Fibroblast of pulmonary artery (primary cell): ENCODE measurements at places on chromosomes 1 and 21.

- DNase-seq = peak; percentile 35
These were observed 36.2 kb downstream of the CAMSAP2 start for GRCh38 chr1:200774735-200775444.

- DNase-seq = peak; percentile 97
These were observed 42.1 kb upstream of the TP53BP2 start for GRCh38 chr1:223887747-223888418.

- DNase-seq = peak; percentile 36
These were observed 243.4 kb downstream of the RHOU start for GRCh38 chr1:228978484-228979324.

DNA sequence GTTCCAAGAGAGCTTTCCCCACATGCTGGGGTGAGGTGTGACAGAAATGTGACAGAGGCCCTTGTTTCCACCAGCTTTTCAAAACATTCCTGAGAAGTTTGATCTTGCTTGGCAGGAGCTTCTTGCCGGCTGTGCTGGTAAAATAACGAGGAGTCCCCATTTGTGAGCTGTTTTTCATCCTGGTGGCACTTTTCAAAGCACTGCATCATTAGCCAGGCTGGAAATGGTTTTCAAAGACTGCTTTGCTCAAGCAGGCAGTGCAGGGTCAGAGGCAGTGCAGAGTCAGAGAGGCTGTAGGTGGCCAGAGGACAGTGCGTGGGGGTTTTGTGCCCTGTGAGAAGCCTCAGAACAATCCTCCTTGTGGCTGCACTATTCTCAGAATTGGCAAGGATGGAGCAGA is 75.8 kb upstream of the KCNA3 start:
- no peak for DNase-seq

DNA sequence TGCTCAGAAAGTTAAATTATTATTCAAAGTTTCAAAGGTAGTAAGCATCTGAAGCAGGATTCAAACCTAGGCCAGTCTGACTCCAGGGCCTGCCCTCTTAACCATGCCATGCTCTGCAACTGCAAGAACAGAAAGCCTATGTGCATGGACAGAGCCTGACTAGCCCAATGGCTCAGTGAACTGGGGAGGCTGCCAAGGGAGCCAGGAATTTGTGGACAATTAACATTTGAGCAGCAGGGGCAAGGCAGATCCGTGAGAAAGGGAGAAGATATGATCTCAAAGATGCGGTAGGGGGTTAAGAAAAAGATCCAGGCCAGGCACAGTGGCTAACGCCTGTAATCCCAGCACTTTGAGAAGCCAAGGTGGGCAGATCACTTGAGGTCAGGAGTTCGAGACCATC is 6.5 kb upstream of the ATP1A4 start:
- no peak for DNase-seq

GRCh38 chr1:15455522-15455921 is 1.0 kb upstream of the CELA2A start:
- peak; percentile 25 for DNase-seq

GRCh38 chr1:118486199-118486598 is 301.2 kb upstream of the SPAG17 start:
- DNase-seq = no peak

GRCh38 chr1:239112101-239112935 is 274.1 kb upstream of the CHRM3 start:
- DNase-seq = no peak
